ENCODE measurements at places on chromosomes 6 and 20.

GRCh38 chr20:10040070-10040975 is 5.5 kb downstream of the ANKEF1 start:
- no peak for DNase-seq

GRCh38 chr6:38114976-38115625 is 295.6 kb downstream of the ZFAND3 start:
- DNase-seq, result no peak

DNA sequence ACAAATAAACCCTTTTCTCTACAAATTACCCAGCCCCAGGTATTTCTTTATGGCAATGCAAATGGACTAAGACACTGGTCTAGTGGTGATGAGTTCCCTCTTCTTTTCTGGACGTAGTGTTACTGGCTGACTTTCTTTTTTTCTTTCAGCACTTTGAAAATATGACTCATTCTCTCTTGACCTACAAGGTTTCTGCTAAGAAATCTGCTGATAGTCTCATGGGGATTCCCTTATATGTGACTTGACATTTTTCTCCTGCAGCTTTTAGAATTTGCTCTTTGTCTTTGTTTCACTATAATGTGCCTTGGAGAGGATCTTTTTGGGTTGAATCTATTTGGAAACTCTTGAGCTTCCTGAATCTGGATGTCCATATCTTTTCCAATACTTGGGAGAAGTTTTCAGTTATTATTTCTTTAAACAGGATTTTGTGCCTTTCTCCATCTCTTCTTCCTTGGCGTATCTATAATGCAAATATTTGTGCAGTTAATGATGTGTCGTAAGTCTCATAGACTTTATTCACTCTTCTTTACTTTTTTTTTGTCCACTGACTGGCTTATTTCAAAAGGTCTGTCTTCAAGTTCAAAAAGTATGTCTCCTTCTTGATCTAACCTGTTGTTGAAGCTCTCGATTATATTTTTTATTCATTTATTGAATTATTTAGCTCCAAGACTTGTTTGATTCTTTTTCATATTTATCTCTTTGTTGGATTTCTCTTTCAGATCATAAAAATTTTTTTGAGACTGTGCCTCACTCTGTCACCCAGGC is 42.2 kb upstream of the TPD52L1 start:
- no peak for DNase-seq

DNA sequence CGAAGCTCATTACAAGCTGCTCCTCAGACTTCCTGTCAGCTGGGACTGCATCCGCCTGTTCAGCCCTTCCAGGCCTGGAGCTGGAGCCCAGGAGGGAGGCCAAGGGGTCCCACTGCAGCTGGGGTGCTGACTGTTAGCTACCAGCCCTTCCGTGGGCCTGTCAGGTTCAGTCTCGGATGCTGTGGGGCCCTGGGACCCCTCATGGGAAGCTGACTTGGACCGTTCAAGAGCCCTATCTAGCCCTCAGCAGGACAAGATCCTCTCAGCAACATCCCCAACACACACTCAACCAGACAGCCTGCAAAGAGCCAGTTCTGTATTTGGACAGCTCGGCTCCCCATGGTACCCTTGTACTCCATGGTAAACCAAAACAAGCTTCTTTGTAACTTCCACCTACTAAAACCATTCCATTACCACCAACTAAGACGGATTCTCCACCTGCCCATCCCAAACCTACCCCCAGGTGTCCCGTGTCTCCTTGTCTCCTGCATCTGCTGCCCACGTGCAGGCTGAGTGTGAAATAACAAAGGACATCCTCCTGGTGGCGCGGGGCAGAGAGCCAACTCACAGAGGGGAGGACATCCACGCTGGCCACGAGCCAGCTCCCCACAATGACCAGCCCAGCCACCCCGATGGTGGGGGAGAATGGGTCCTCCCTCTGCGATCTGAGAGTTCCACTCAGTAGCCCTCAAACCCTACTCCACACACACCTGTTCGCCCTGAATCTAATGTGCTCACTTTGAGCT is 111.2 kb downstream of the TAF4 start:
- no peak for DNase-seq

DNA sequence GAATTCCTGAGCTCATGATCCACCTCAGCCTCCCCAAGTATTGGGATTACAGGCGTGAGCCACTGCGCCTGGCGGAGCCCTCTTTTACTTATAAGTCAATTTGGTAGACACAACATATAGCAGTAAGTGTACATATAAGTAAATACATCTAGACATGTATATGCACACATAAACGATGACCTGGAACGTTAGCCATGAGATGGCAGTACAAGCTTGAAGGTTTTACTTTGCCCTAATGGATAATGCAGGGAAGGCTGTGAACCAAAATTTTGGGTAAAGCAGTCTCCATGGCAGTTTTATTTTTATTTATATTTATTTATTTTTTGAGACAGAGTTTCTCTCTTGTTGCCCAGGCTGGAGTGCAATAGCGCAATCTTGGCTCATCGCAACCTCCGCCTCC is 2.4 kb upstream of the GNMT start:
- no peak for DNase-seq

DNA sequence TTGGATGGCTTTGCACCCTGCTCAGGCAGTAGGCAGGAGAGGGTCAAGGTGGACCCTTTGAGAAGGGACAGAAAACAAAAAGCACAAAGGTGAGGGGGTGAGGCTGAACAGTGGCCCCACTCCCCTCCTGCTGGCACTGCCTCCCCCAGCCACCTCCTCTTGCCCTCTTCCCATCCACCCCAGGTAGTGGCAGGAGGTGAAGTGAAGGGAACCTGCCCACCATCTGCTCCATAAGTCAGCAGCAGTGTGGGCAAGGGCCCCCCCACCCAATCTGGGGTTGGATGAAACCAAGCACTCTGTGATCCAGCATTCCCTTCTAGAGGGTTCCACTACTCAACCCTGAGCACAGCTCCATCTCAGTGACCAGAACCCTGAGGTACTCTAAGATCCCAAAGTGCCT is 26.1 kb upstream of the SLC22A7 start:
- no peak for DNase-seq

DNA sequence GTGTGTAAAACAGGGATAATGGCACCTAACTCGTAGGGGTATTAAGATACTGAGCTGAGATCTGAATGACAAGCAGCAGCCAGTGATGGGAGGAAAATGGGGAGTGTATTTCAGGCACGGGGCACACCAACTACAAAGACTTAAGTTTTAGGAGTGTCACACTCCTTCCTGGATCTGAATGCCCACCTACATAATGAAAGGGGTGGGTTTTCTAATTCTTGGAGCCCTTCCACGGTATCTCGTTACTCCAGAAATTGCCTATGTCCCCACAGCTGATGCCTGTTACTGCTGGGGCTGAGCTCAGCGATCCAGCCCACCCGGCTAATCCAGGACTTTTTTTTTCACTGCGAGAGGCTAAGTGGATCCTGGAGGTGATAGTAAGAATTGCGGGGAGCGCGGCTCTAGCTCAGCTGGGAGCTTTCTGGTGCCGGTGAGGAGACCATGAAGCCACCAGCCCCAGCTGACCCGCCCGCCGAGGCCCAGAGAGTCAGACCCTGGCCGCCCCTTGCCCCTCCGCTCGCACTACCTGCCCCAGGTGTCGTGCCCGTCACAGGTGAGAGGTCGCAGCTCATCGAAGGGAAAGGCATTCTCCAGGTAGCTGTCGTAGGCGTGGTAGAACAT is 727 bp downstream of the EDEM2 start:
- DNase-seq, result peak; percentile 63

DNA sequence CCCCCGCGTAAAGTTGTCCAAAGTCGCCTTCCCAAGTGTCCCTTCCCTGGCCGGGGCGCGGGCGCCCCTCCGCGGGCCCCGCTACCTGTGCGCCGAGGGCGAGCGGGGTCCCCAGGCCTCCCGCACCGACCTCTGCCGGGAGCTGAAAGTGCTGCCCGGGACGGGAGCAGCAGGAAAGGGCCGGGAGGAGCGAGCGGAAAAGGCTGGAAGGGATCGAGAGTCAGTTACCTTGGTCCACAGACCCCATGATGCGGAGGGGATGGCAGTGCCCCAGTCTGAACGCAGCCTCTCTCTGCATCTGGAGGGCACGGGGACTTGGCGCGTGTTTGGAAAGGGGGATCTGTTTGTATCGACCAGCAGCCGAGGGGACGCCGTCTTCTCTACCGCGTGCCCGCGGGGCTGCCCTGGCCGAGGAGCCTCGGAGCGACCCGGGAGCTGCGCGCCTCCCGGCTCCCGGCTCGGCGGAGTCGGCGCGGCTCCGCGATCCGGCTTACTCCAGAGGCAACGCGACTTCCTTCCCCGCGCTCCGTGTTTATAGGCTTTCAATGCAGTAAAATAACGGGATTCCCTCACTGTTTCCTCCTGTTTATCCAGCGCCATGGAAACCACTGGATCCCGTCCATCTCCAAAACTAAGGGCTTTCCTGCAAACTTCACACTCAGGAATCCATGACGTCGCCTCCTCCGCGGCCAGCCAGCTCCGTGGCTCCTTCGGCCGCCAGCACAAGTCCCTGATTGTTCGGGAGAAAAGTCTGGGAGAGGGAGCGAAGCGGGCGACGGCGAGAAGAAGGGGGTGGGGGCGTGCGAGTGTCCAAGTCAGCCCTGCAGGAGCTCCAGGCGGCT is 20.0 kb upstream of the NFATC2 start:
- peak; percentile 72 for DNase-seq

- DNase-seq, result no peak
Measured at GRCh38 chr6:35850208-35850607, 45.1 kb downstream of the LHFPL5 start.

DNA sequence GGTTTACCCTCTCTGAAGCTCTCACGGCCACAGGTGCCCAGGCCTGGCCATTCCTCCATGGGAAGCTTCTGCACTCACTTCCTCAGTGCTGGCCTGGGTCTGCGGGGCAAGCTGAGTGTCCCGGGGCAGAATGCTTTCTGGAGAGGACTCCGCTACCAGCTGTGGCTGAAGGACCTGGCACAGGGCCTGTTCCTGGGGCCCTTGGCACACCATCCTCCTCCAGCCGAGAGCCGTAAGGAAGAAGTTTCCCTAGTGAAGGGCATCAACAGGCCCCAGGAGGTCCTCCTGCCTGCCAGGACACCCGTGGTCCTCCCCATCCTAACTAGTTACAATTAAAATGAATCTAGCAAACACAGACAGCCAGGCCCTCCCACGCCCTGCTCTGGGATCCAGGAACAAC is 14.0 kb upstream of the KCNK15 start:
- DNase-seq, result no peak

DNA sequence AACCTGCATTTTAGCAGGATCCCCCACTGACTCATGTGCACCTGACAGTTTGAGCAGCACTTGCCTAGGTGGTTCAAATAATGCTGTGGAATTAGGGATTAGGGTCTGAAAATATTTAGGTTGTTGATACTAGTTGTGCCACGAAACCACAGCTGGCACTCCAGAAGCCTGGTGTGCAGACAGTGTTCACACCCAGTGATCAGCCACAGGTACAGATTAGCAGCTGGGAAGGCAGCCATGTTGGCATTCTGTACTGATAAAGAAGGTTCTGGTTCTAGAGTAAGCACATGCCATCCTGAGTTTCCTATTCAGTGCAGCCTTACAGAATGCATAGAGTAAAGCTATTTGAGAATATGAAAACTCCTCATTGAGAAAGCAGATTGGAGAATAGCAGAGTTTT is 30.1 kb downstream of the TMEM74B start:
- DNase-seq, result no peak

DNA sequence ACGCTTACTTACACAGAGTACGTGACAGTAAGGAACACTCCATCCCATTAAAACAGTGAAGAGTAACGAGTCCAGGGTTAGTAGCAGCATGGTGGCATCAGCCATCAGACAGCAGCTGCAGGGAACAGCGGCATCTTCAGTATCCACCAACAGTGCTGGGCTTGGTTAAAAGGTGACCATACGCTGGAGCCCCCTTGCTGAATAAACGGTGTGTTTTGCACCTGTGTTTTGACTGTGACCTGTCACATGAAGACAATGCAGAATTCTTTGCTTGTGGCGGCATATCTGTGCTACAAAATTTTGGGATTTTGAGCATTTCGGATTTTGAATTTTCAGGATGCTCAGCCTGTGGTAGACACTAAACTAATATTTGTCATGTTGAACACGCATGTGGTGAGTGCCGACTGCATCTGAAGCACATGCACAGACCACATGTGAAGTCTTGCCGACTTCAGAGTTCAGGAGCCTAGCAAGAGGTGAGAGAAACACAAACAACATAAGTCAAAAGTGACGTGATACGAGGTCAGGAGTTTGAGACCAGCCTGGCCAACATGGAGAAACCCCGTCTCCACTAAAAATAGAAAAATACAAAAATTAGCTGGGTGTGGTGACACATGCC is 69.3 kb upstream of the FRMD1 start:
- no peak for DNase-seq

DNA sequence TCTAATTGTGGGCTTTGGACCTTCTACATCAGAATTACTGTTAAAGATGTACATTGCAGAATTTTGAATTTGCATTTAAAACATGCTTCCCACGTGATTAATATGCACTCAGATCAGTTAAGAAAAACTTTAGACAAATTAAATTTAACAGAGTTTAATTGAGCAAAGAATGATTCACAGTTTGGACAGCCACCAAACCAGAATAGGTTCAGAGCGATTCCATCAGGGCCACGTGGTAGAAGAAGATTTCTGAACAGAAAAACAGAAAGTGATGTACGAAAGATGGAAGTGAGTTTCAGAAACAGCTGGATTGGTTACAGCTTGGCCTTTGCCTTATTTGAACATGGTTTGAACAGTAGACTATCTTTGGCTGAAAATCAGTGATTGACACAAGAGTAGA is 704.2 kb upstream of the MAP3K7 start:
- no peak for DNase-seq

DNA sequence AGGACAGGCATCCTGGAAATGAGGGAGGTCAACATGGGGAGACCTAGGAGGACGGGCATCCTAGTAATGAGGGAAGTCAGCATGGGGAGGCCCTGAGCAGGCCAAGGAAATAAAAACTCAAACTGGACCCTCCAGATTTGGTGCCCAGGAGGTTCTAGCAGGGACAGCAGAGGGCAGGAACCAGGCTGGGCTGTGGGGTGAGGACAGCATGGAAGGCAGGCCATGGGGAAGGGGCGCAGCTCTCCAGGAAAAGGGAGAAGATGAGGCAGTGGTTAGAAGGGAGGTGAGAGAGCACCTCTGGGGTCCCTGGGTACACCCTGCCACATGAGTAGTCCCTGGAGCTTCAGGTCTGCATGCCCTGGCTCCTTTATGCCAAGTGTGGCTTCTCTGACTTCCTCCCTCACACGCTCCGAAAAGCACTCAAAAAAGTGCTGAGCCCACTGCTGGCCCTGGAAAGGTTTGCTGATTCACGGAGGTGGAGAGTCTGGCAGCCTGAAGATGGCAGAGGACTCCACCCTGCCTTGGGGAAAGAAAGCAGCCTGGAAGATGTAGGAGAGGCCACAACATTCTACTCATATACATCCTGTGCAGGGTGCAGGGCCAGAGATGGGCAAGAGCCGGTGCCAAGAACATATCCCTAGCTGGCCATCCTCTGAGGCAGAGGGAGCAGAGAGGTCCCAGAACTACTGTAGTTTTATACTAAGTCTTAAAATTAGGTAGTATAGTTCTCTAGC is 154.9 kb downstream of the MRPL14 start:
- DNase-seq, result no peak
